Skin of body (tissue), 3 donors: ENCODE measurements at places on chromosomes 7 and 10. TPM values are rescaled to one million over a fixed set of nuclear protein-coding genes. Genes with fewer than 3 reads are reported as not detected.

GRCh38 chr7:151520419-151521261, 945 bp upstream of the RHEB start:
- DNase-seq = peak; percentile 54

The ZNF248 gene
- total RNA-seq = 17.9 TPM

DNA sequence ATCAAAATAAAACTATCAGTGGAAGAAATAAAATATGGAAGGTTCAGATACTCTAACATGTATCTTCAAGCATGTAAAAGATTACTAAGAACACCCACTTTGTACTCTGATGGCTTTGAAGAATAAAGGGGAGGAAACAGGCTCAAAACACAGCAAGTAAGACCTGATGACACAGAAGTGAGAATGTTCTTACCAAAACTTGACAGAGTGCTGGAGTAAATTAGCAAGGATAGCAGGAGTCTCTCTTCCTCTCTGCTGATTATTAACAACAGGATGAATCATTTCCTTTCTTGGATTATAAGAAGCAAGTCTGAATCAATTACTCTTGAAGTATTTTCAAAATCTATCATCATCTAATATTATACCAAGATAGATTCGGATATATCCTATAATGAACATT, 47.5 kb downstream of the GLI3 start:
- no peak for DNase-seq

DNA sequence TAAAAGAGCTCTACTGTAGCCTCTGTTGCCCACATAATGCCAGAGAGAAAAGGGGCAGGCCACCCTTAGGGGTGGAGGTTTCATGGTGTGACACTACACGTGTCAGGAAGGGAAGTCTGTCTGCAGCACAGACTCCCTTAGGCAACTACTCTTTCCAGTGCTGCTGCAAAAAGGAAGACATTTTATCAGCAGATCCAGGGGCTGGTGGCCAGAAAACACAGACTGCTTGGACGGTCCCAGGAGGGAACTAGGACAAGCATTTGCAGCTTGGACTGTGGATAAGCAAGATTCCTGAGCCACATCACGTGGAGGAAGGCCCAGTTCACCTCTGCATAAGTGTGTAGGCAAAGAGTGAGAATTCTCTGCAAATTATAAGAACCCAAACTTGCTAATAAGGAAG, 220.8 kb downstream of the FANK1 start:
- no peak for DNase-seq

DNA sequence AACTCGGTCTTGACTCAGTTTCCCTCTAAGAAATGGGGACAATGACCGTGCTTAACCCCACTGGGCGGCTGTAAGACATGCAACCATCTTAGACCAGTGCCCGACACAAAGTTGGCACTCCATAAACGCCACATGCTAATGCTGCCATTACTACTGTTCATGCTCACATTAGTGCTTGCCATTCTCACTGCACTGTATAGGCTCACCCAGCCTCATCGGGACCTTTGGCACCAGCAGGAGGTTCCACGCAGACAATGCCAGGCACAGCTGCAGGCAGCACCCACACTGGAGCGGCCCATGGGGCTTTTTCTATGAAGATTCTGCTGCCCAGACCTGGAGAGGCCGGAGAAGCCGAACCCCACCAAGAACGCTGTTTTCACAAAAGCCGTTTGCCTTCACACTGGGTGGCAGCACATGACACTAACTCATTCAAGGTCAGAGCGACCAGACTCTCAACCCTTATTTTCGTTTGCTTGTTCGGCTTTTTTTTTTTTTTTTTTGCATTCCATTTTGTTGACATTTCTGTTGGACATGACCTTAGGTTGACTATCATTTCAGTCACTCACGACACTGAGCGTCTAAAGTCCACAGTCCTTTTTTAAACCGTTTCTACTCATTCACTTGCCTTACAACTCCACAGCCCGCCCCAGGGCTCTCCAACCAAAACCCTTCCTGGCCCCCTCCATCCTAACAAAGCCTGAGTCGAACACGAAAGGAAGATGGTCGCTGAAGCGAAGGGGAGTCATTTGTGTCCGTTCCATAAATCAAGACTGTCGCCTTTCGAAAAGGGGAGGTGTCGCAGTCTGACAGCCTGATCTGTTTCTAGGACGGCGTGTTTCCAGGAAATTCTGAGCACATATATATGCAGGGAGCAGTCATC, 124.4 kb upstream of the RNF32 start:
- no peak for DNase-seq

DNA sequence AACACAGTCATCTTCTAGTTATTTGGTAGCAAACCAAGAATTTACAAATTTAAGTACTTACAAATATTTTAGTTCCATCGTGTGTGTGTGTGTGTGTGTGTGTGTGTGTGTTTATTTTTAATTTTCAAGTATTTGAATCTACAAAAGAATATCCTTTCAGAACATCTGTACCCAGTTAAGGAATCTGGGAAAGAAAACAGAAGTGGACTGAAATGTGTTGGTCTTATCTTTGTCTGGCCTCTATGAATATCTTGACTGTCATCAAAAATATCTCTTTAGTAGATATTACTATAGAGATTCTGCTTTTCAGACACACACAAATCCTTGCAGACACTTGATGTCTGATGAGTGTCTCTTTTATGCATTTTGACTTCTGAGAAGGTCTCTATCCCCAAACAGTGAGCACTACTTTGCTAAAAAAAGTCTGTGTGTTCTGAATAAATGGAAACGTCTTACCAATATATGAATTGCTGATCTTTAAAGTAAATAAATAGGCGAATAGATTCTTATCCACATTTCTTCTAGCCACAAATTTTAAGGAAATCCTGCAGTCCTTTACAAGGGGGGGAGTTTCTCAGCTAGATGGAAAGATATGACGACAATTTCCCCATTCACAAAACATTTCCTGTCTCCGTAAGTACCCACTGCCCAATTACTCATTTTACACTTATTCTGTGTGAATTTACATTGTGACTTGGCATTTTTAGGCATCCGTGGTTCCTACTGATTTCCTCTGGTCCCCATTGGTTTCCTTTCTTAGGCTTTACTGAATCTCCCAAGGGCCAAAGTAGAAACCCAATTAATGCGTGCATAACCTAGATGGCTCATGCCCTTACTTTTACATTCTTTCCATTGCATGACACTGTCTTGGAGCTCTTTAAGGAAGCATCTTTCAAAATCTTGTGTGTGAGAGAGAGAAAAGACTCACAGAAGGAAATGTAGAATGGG, 36.0 kb downstream of the NRCAM start:
- DNase-seq = no peak

GRCh38 chr10:48938990-48939536, 577 bp downstream of the LRRC18 start:
- DNase-seq = no peak

The BCL7B gene
- total RNA-seq = 8.5 TPM

GRCh38 chr10:6699336-6699735, 119.3 kb upstream of the PRKCQ start:
- peak; percentile 25 for DNase-seq

DNA sequence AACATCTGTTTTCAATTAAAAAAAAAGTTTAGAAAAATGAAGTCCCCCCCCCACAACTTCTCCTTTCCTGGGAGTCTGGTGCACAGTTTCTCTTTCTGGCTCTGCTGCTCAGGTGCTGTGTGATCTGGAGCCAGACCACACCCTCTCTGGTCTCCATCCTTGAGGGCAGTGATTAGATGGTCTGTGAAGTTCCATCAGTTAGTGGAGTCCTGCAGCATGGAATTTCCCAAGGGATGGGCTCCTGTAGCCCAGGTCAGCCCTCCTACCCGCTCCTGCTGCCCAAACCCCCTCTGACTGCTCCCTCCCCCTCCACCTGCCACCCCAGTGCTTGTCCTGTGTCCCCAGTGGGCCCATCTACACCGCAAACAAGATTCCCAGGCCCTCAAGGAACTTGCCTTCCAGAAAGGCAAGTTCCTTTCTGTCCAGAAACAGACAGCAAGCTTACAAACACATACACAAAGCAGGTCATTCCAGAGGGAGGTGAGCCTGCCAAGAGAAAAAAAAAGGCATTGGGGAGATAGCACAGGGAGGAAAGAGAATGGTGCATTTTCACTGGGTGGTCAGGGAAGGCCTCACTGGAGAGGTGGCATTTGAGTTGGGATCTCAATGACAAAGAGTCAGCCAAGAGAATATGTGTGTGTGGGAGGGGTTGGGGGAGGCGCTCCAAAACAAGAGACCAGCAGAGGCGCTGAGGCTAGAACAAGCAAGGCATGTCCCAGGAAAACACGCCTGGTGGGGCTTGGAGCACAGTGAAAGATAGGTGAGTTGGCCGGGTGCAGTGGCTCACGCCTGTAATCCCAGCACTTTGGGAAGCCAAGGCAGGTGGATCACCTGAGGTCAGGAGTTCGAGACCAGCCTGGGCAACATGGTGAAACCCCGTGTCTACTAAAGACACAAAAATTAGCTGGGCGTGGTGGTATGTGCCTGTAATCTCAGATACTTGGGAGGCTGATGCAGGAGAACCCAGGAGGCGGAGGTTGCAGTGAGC, 49.5 kb upstream of the SLC29A3 start:
- no peak for DNase-seq

The SEMA3E gene
- 7.5 TPM for total RNA-seq

The MET gene
- total RNA-seq = 7.1 TPM

The OPN1SW gene
- total RNA-seq = not detected

- no peak for DNase-seq
Measured at GRCh38 chr7:150855476-150856302, 3.4 kb downstream of the AOC1 start.

- no peak for DNase-seq
Measured at GRCh38 chr7:151081170-151082101, 827 bp upstream of the FASTK start.

DNA sequence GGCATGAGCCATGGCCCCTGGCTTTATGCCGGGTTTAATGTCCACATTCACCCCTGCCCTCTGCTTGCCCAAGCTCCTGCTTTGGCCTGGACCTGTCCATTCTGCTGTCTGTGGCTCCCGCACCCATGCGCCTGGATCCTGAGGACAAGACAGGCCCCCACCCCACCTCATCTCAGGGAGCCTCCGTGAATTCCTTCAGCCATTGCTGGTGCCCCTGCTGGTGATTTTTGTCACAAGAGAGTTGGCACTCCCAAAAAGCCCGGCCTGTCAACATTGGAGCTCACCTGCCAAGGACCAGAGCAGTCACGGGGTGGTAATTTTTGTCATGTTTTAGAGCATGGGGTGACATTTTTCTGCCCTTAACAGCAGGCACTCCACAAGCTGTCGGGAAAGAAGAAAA, 127.5 kb upstream of the PLXNA4 start:
- no peak for DNase-seq

DNA sequence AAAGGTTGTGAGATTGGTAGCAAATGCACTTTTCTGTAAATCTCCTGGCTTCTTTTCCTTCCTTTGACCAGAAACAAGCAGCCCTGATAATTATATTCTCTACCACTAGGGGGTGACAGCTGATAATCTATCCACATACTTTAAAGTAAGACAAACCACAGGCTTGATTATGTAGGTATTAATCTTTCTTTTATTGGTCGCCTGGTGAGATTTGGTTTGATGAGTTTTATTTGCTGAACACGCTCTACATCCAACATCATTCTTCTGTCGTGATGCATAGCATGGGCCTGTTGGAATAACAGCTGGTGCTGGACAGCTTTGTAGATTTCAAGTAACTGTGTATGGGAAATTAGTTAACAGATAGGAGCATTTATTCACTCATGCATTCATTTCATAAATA, 63.5 kb downstream of the ZNF365 start:
- peak; percentile 22 for DNase-seq

- DNase-seq = no peak
Measured at GRCh38 chr7:2271273-2272026, 29.4 kb downstream of the NUDT1 start.

DNA sequence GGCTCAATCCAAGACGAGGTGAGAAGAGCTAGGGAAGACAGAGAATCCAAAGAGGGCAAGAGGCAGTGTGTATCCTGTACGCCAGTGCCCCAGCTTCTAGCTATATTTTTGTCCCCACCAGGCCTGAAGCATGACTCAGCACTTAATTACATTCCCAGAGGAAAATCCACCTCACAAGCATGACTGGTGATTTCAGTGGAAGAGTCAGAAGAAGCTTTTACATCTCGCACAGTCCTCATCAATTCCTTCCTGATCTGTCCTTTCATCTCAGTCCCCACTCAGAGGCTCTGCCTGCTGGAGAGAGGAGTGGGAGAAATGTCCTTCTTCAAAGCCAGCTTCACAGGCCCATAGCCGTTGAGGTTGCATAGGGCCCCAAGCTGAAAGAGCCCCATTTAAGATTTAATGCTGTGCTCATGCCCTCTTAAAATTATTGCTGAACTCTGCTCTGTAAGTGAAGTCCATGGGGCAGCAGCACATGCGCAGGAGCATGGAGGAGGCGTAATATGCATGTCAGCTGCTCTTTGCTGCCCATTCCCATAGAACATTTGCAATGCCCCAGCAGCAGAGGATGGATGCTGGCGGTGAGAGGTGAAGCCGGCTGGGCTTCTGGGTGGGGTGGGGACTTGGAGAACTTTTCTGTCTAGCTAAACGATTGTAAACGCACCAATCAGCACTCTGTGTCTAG, 39.0 kb upstream of the AOAH start:
- DNase-seq = no peak

DNA sequence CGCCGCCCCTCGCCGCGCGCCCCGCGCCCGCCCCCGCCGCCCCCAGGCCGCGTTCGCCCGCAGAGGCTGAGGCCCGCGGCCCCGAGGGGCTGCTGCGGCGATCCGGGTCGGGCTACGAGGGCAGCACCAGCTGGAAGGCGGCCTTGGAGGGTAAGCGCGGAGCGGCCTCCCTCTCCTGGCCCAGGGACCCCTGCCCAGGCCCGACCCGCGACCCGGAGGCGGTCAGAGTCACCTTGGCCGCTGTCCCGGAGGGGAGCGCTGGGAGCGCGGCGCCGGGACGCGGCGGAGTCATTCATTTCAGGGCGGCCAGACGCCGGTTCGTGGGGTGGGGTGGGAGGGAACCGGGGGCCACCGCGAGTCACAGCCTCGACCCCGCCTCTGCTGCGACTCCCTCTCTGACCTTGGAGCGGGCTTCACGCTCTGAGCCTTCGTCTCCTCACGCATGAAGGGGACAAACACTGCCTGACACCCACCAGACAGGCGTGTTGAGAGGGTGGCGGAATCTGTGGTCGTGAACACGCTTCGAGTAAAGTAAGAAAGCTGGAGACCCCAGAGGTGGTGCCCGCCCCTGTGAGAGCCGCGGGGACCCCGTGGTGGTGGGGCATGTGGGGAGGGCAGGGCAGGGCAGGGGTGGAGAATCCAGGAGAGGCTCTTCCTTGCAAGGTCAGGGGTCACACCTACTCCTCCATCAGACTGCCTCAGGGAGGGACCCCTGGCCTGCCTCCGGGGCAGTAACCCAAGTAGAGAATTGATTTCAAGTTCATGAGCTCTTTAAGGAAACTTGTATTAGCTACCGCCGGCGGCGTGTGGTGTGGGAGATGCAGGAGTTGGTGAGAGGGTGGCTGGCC, 707 bp downstream of the CLEC2L start:
- DNase-seq = no peak

DNA sequence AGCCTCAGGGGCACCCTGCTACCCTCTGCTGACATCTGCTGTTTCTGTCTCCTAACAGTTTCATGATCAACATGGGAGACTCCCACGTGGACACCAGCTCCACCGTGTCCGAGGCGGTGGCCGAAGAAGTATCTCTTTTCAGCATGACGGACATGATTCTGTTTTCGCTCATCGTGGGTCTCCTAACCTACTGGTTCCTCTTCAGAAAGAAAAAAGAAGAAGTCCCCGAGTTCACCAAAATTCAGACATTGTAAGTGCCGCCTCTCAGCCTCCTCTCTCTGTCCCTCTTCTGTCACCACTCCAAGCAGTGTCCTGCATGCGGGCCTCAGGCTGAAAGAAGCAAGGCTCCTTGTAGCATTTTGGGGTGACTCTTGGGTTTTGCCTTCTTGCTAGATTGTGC, 39.0 kb downstream of the POR start:
- no peak for DNase-seq

The SPDYE9 gene
- 0.10 TPM for total RNA-seq
